ENCODE measurements at places on chromosomes 11 and 22.

- DNase-seq = peak; percentile 47
These were observed 25.6 kb upstream of the TH start for GRCh38 chr11:2196970-2197770.

GRCh38 chr11:61626580-61627380, 45.9 kb upstream of the SYT7 start:
- no peak for DNase-seq

GRCh38 chr22:36806835-36807234, 10.0 kb downstream of the PVALB start:
- no peak for DNase-seq

DNA sequence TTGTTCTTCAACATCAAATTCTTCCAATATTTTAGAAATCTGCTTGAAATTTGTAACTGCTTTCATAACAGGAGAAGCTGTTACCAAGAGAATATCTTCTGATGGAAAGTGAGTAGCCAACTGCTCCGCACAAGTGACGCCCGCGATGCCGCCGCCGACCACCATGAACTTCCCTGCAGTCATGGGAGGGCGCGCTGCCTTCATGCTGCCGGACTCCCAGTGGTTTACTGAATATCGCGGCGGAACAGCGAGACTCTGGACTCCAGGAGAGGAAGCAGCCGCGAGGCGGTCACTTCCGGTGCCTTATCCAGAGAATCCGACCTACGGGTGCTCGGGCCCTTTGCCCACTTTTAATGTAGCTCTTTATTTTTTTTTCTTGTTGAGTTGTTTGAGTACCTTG, 190.6 kb downstream of the GUCY1A2 start:
- no peak for DNase-seq

GRCh38 chr11:74035264-74035663, 26.4 kb upstream of the UCP3 start:
- DNase-seq = no peak

DNA sequence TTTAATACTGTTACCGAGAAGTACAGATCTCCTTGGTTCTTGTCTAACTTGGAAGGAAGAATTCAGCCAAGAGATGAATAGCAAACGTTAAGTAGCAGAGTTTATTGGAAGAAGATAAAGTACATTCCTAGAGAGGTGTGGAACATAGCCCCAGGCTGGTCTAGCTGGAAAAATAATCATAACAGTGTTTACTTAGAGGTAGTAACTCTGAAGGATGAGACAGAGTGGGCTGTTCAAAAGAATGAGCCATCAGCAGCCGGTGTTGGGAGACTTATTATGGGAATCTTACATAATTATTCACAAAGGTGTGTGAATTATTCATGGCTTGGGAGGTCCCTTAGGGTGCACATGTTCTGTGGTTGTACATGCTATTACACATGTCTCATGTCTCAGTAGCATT, 276.5 kb downstream of the LUZP2 start:
- DNase-seq = no peak

DNA sequence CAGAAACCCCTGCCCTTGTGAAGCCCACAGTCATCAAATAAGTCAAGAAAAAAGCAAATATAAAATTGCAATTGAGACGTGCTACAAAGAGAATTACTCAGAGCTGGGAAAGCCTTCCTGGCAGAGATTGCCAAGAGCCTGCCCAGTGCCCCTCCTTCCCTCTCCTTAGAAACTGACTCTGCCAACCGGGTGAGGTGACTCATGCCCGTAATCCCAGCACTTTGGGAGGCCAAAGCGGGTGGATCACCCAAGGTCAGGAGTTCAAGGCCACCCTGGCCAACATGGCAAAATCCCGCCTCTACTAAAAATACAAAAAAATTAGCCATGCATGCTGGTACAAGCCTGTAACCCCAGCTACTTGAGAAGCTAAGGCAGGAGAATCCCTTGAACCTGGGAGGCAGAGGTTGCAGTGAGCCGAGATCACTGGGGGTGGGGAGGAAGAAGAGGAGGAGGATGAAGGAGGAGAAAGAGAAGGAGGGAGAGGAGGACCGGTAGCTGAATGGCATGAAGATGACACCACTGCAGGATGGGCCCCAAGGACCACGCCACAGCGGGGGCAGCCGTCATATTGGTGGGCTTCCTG, 76.1 kb upstream of the RTL6 start:
- DNase-seq = peak; percentile 66

GRCh38 chr11:91081440-91082043, 858.7 kb upstream of the CHORDC1 start:
- DNase-seq = no peak

GRCh38 chr11:69300120-69301060, 6.4 kb downstream of the MYEOV start:
- peak; percentile 90 for DNase-seq

DNA sequence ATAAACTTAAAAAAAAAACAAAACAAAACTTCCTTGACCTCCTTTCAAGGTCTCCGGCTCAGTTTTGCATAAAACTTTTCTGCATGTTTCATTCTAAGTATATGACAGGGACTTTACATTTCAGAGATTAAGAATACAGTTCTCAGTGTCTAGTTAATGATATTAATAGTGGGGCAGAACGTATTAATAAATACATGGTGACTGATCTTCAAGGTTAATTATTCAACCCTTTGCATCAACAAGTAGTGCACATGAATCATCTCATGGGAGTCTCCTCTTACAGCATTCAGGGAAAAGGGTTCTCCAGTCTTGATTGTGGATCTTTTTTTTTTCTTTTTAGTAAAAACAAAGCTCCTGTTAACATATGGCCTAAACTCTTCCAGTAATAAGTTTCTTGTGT, 146.8 kb downstream of the KIRREL3 start:
- peak; percentile 26 for DNase-seq

GRCh38 chr11:94741022-94741679, 27.0 kb upstream of the AMOTL1 start:
- peak; percentile 49 for DNase-seq

GRCh38 chr11:113532697-113533424, 57.7 kb upstream of the DRD2 start:
- DNase-seq = peak; percentile 43

DNA sequence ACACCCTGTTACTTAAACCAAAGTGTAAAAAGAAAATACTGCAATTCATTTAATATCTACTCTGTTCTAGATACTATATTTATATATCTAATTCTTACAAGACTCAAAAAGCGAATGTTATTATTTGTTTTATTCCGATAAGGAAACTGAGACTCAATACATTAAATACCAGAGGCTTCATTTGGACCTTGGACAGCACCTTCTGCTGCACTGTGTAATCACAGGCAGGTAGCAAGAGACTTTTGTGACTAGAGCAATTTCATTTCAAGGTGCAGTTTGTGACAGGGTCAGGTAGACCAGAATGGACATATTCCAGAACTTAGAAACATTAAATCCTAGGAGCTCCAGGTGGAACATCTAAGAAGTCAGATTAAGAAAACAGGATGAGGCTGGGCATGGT, 21.4 kb upstream of the DNAJB13 start:
- no peak for DNase-seq

- DNase-seq = peak; percentile 38
These were observed 16.4 kb downstream of the USP2 start for GRCh38 chr11:119365071-119365591.

DNA sequence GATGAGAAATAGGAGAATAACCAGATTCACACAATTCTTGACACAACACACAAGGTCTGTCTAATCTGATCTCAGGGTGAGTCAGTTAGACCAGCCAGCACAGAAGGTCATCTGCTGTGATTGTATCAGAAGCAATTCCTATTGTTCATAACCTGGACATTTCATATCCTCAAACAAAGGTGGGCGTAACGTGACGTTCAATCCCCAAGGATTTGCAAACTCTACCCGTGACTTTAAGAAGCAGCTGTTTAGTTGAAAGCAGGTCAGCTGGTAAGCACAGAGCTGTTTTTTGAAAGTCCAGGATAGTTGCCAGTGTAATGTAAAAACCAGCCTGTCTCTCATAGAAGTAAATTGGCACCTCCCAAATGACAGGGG, 385.1 kb downstream of the DCDC1 start:
- no peak for DNase-seq

- DNase-seq = no peak
These were observed 3.2 kb upstream of the NRXN2 start for GRCh38 chr11:64726211-64726641.

DNA sequence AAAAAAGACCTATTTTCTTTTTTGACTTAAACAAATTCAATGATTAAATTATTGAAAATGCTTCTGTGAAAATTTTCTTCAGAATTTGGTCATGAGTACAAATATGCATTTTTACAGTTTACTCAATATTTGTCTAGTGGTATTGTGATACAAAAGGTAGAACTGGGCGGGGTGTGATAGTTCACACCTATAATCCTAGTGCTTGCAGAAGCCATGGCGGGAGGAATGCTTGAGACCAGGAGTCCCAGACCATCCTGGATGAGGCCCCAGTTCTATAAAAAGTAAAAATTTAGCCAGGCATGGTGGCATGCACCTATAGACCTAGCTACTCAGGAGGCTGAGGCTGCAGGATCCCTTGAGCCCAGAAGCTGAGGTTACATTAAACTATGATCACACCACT, 90.6 kb downstream of the ARHGAP42 start:
- DNase-seq = no peak

DNA sequence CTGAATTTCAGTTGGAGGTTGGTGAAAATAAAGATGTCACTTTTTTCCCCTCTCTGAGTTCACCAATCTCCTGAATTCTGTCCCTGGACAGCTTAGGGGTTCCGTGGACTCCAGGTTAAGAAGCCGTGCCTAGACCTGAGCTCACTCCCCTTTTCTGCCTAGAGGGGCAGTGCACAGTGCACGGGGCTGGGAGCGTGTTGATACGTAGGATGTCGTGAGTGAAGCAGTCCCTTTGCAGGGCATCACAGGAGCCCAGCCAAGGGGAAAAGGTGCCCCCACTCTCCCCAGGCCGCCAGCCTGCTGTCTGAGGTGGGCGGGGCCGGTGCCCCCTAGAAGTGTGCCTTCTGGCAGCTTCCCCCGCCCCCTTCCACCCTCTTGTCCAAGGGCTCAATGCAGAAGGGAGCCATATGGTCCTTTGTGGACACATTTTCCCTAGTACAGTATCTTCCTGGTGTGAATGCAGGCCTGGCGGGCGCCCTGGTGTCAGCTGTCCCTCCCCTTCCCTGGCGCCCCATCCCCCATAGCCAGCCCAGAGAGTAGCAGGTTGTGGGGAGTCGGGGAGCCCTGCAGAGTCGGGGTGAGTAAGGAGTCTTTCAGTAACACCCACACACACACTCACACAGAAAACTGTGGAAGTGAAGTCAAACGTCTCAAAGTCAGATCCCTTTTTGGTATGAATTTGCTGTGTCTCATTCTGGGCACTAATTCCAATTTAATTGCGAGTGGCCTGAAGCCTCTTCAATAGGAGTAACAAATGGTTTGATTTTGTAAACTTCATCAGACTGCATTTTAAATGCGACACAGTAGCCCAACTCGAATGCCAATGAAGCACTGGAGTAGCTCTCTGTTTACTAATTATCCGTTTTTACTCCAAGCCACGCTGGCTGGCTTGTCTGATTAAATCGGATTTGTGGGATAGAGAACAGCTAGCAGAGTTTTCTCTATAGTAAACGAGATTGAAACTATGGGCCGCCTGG, 67.5 kb upstream of the NNMT start:
- DNase-seq = no peak

GRCh38 chr11:45273509-45273908, 12.6 kb downstream of the SYT13 start:
- no peak for DNase-seq

DNA sequence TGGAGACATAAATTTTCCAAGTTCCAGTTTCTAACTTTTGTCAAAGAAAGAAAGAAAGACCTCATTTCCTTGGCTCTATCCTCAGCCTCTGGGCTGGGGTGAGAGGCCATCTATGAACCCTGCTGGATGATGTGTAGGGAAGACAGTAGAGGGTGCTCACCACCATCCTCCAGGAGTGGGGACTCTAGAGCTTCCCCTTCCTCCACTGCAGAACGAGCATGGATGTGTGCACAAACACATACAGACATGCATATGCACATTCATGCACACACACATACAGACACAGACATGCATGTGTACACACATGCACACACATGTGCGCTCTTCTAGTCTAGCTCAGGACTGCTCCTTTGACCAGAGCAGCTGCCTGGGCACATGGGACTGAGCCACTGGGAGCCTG, 565.8 kb downstream of the BUD13 start:
- DNase-seq = no peak

DNA sequence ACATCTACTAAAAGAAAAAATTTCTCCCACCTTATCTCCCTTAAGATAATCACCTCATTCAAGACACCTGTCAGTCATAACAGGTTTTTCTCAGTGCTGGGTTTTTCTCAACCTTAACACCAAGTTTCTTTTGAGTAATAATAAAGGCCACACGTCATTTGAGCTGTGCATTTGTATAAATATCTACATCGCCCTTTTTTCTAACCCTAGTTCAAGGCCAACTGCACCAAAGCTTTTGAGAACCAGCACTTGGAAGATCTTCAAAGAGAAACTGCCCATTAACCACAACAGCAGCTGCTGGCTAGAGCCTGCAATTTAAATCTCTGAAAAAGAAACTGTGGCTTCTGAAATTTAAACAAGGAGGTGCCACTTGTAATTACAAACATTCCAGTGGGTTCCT, 6.9 kb downstream of the CADM1 start:
- DNase-seq = no peak

DNA sequence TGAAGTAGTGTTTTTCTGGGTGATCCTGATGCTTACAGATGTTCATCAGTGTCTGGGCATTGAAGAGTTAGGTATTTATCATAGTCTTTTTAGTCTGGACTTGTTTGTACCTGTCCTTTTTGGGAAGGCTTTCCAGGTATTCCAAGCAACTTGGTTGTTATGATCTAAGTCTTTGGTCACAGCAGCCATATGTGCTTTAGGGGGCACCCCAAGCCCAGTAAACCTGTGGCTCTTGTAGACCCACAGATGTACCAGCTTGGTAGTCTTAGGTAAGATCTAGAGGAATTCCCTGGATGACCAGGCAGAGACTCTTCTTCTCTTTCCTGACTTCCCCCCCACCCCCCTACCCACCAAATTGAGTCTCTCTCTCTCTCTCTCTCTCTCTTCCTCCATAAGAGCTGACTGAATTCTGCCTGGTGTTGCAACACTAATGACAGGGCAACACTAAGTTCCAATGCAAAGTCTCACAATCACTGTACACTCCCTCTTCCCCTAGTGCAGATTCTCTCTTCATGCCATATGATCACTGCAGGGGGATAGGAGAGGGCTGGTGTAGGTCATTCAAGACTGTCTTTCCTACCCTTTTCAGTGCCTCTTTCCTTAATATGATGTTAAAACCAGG, 24.5 kb upstream of the MMP8 start:
- DNase-seq = no peak

GRCh38 chr22:44288913-44289312, 23.8 kb downstream of the SHISAL1 start:
- DNase-seq = no peak

GRCh38 chr11:65651589-65652510, 10.9 kb downstream of the RELA start:
- DNase-seq = no peak

DNA sequence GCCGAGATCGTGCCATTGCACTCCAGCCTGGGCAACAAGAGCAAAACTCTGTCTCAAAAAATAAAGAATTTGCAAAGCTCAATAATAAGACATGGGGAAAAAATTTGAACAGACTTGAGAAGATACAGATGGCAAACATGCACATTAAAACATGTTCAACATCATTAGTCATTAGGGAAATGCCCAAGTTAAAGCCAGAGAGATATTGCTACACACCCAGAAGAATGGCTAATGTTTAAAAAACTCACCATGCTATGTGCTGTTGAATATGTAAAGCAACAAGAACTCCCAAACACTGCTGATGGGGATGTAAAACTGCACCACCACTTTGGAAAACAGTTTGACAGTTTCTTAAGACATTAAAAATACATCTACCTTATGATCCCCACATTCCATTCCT, 12.6 kb downstream of the LRRC75B start:
- DNase-seq = peak; percentile 78

All from HFFc6 (cell line).